ENCODE measurements at places on chromosomes 12 and 14.

DNA sequence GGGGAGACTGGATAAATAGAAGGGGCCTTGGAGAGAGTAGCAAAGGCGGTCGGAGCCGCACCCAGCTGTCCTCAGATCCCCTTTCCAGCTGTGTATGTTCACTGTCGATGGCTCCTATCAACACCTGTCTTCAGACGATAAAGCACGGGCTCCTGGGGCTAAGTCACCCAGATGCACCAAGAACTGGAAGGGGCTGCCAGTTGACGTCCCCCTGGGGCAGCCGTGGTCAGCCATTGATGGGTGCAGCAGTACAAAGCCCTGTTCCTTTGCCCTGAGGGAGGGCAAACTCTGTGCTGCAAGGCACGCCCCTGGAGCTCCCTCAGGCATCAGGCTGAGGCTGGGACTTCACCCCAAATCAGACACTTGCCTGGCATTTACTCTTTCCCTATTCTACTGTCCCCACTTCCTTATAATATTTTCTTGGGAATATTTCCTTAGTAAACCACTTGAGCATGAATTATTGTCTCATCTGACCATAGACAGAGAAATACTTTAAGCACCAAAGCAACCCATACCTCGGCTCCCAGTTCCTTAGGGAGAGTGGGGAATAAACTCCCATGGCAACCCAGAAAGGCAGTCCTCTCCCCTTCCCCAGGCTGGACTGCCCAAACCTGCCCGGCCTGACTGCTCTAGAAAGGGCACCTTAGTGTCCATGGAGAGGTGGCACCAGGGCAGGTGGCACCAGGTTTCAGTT is 59.6 kb upstream of the SCN8A start:
- no peak for DNase-seq

DNA sequence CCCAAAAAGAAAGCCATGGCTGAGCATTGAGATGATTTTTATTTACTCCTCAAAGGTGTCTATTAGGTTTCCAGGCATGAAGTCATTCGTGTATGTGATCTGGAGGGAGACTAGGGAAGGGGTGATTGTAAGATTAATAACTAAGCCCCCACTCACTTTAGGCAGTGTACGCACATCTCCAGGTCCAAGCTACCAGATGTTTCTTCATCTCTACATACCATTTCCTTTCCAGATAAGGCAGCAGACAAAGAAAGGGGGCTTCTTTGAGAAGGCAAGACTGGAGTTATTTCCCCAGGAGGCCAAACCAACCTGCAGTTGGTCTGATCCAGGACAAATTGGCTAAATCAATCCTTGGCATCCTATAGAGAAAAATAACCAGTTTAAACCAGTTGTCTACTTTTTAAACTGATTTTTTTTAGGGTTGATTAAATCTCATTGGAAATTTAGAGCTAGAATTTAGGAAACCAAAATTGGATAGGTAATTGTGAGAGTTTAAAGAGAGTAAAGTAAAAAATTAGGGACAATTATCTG is 3.9 kb downstream of the HOXC13 start:
- no peak for DNase-seq

DNA sequence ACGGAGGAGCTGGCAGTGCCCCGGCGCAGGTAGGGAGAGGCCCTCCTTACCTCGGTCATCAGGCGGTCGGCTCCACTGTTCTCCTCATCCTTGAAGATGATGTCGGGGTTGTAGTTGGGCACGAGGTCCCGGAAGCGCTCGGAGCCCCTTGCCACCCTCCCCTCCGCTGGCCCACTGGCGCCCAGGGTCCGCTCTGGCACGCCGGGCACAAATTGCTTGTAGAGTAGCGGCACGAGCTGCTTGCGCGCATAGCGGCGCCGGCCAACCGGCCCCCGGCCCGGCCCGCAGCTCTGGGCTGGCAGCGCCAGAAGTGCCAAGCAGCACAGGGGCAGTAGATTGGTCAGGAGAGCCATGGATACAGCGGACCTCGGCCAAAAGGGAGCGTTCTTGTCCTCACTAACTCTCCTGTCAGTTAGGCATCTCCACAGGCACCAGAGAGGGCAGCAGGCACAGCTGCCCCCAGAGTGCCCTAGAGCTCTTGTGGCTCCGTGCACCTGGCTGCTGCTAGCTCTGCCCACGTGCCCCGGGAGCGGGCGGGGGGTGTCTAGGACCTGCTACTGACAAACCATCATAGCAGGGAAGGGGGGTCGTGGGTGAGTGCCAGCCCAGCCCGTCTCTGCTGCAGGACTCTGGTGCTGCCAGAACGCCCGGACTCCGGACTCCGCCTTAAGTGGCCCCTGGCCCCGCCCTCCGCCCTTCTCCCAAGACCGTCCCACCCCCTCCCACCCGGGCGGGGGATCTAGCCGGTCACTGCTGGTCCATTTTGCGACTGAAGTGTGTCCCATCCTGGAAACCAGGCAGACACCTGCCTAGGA is at the start of gene DHH:
DHH (minus strand) TSS at position 642 of the 815 bp plus-strand sequence; CDS start at position 353, 289 bp downstream.
- DNase-seq, result no peak

DNA sequence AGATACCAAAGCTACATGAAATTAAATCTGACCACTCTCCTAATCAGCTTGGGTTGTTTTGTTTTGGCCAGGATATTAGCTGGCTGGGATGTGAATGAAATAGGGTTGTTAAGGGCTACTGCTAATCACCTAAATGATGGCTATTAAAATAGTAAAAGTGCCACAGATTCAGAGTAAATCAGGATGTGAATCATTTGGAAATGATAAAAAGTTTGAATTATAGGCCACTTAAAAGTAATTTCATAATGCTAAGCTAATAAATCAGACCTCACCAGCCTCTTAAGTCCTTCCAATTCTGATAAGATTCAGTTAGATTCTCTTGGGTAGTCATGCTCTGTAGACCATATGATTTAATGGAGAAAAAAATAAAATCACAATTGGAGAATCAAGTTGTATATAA is 12.0 kb downstream of the HELB start:
- DNase-seq, result no peak

- DNase-seq, result no peak
These were observed 93.8 kb downstream of the TRAFD1 start for GRCh38 chr12:112219195-112219594.

DNA sequence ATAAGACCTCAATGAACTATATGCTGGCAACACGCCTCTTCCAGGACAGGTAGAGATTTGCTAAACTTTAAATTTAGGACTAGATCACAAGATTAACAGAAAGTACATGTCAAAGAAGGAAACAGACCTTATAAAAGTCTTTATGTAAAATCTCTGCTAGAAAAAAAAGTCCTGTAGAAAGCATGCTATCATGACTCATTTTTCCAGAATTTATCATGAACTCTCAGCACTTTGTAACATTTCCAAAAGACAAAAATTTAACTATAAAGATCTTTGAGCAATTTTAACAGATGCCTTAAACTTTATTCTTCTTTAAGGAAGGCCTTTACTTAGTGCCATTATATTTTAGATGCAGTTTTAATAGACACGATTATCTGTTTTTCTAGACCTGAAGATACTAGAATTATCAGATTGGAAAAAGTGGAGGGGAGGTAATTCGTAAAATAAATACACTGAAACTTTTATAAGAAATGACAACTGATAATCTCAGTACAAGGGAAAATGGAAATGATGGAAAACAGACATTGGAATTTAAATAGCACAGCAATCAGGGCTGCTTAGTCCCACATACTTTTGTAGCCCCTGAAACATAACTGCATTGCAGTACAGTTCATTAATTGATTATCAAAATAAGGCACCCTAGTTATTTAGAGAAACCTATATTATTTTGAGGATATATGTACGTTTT is 92.0 kb downstream of the TTLL5 start:
- no peak for DNase-seq

Data from AG04449 (cell line).